HCT116 (cell line): ENCODE measurements at places on chromosomes 16 and 17.
A peak's percentile ranks its signal among the peaks of the same experiment; 100 is the strongest.

DNA sequence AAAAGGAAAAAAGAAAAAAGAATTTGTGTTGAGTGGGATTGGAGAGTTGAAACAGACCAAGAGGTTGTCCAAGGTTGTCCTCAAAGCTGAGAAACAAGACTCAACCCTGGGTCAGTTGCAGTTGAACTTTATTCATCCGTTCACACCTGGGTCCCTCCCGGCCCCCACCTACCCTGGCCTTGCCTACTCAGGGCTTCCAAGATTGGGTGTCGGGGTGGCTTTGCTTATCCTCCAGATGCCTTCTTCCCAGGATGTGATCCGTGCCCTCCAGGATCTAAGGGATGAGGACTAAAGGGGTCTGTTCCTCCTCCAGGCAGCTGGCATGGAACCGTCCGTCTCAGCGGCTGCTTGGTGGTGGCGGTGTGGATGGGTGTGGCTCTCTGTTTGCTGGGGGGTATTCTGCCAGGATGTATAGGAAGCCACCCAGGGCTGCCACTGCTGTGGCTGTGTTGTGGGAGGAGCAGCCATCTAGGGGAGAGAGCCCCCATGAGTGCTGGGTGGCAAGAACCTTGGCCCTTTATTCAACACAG is 10.3 kb upstream of the NAGPA start:
- no peak for DNase-seq

GRCh38 chr16:57677622-57678369 is 9.7 kb downstream of the ADGRG3 start:
- no peak for DNase-seq

DNA sequence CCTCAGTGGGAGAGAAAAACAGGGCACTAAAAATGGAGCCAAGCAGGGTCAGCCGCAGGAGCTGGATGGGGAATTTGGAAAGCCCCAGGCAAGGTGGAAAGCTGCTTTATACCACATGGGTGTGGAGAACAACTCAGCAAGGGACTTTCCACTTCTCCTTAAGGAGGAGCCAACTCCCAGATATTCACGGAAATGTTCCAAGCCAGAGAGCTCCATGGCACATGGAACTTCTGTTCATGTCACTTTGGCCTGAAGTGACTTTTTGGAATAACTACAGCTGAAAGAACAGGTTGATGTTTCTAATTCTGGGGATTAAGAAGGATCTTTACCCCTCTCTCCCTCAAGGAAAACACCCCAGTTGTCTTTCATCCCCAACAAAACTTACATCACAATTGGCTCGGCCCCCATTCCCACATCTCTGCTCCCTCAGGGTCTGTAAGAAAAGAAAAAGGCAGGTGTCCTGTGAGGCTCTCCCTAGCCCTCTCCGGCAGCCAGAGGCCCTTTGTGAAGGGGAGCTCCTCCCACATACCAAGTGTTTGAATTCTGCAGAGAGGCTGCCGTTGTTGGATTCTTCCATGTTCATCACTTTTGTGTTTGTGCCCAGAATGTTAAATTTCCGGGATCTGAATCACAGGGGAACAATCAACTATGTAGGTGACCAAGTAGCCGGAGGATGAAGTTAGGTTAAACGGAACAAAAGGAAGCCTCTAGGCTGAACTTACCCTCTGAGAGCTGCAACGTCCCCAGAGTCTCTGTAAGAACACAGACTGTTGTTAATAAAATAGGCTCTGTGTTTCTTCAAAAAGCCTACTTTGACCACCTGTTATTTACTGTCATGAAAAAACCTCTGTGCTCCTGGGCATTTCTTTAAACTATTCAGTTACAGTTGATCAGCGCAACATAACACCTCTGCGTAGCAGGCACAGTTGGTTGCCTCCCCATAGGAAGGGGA is 41.0 kb downstream of the STAT5A start:
- DNase-seq: no peak

GRCh38 chr16:89442990-89443726 is 47.2 kb downstream of the ANKRD11 start:
- DNase-seq: peak; percentile 37

GRCh38 chr17:77480199-77480508 is 339.4 kb downstream of the SEC14L1 start:
- no peak for DNase-seq

DNA sequence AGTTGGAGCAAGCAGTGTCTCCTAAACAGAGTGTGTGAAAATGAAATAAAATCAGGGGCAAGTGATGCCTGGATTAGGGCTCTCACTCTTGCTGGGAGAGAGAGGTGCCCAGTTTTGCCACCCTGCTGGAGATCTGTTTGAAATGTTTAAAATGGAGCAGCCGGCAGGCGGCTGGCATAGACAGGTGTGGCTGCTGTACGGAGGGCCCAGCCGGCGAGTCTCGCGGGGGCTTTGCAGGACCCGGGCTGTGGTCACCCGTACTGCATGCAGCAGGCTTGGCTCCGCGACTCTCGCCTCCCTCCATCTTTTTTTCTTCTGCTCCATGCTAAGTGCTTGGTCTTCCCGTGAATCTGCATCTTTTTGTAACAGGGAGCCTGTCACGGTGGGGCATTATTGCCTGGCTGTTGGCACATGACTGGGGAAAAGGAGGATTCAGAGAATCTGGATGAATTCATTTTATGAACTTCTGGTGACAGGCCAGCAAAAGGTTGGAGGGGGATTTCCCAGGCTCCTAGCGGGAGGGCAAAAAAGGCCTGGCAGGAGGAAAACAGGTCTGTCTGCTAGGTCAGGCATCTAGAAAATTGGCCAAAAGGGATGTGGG is 1.8 kb downstream of the ZNRF1 start:
- no peak for DNase-seq

- no peak for DNase-seq
Observed at GRCh38 chr17:76371656-76372628, 12.5 kb upstream of the SPHK1 start.

- peak; percentile 100 for DNase-seq
Observed at GRCh38 chr16:84013787-84014569, 28.6 kb downstream of the SLC38A8 start.

DNA sequence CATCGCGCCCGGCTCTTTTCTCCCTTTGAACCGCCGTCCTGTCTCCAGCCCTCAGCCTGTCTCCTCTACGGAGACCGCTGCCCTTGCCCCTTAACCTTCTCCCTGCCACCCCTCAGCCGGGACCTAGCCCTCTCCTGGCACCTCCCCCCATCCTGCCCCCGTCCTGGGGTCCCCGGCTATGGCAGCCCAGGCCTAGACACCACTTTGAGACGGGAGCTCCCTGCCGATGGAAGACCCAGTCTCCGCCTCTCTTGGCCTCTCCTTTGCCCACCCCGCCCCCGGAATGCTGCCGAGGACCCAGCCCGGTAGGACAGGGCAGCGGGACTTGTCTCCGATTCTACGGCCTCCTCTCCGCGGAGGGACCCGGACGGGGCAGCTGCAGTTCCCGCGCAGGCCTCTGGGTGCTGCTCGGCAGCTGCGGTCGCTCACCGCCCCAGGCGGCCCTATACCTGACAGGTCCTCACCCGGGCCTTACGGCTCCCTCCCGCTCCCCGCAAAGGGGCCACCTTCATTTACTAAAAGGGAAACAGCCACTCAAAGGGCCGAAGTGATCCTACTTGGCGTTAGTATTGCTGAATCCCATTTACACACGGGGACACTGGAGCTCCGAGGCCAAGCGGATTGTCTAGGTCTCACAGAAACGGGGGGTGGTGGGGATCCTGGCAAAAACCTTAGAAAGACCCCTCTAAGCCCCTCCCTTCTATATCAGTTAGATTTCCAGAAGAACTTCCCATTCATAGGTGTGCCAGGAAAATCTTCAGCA is 32.6 kb upstream of the TAC4 start:
- peak; percentile 70 for DNase-seq

DNA sequence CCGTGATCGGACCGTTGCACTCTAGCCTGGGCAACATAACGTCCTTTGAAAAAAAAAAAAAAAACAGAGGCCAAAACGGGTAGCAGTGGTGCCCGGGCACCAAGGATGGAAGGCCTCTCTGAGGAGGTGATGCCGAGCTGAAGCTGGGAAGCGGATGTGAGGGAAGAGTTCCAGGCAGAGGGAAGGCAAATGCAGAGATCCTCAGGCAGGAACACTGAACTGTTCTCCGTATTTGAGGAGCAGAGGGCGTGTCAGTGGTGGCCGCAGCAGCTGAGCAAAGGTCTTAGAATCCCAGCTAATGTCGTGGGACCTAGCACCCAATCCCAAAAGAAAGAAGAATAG is 656 bp upstream of the KCTD13 start:
- DNase-seq: no peak

DNA sequence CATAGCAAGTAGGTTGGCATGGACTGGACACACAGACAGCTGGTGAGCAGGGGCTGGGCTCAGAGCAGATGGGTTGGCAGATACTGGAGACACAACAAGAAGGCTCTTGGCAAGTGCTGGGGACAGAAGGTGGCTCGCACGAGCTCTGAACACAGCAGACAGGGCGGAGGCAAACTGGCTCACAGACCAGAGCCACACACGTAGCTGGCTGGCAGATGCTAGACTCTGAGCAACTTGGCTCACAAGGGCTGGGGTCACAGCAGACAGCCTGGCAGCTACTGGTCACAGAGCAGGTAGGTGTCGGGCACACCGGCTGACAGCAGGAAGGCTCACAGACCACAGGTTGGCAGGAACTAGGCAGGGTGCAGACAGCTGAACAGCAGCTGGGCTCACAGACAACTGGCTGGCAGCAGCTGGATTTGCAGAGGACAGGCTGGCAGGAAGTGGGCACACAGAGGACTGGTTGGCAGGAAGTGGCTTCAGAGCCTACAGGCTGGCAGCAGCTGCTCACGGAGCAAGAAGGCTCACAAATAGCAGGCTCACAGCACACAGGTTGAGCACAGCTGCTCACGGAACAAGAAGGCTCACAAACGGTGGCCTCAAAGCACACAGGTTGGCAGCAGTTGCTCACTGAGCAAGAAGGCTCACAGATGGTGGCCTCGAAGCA is 725 bp downstream of the KRTAP16-1 start:
- no peak for DNase-seq
